H9 (cell line): ENCODE measurements at places on chromosomes 1 and 21. TPM values are rescaled to one million over a fixed set of nuclear protein-coding genes. Genes with fewer than 3 reads are reported as not detected.

Gene TNFSF4
- 0.28 and 0.29 TPM in 2 replicates for total RNA-seq

DNA sequence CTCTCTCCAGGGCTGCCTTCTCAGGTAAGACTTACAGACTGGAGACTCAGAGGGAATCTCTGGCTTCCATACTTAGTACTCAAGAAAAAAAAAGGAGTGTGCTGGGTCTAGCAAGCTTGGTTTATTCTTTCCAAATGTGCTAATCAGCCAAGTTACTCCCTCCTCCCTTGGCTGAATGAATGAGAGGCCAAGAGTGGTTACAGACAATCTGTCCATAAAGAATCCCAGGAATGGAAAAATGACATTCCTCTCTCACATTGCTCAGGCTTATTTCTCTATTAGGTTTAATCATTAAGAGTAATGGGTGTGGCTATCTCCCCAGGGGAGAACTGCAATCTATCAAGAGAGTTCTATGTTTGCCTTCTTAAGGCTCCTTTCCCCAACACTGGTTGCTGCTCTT is 547.3 kb upstream of the PLXNA2 start:
- H3K27me3 ChIP-seq = no peaks in the 10 kb centered on the region
- H3K27ac ChIP-seq = no peak overlapping the region
- no peaks in the 10 kb centered on the region for H3K36me3 ChIP-seq

GRCh38 chr21:42238185-42238934 is 19.4 kb downstream of the ABCG1 start:
- H3K4me3 ChIP-seq = no peak overlapping the region
- DNase-seq = no peak
- H3K27me3 ChIP-seq = peaks cover 8% of the 10 kb centered on the region; the same call in 1 of the 2 replicates

DNA sequence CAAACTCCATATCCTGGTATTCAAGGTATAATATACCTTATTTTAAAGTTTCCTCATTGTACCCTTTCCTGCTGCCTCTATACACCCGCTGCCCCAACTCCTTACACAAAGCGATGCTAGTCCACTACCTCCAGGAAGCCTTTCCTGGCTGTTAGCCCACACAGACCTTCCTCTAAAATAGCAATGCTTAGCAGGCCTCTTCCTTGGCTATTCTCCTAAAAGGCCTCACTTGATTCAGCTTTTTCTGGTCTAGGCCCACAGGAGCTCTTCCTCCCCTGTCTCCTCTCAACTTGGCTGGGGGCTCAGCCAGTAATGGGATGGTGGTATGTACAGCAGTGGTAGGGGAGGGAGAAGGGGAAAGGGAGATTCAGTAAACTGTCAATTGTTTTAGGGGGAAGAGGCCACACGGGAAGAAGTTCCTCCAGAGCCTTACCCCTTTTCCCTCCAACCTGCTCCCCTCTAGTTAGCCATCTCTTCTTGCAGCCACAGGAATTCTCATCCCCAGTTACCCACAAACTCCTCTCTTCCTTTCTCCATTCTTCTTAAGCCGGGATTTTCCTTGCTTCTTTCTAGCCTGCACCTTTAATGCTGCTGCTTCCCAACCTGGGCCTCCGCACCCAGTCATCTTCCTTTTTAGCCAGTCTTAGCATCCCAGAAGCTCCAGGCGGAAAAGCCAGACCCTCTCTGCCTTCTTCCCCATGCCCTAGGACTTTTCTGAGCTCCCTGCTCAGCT is 2.6 kb downstream of the LRRC41 start:
- H3K27me3 ChIP-seq = no peaks in the 10 kb centered on the region
- H3K4me3 ChIP-seq = peak overlapping the region; percentile 100
- H3K4me1 ChIP-seq = no peaks in the 10 kb centered on the region; the same call in 1 of the 2 replicates
- H3K36me3 ChIP-seq = peaks cover 32% of the 10 kb centered on the region

Gene LCE1D
- total RNA-seq = not detected in 2 replicates

Gene FOXD2
- 0.07 TPM in 1 of 2 replicates, not detected in the other for total RNA-seq

GRCh38 chr1:2983706-2984398 is 37.4 kb upstream of the ACTRT2 start:
- peaks cover 23% of the 10 kb centered on the region for H3K36me3 ChIP-seq
- no peak for DNase-seq
- H3K27me3 ChIP-seq = no peaks in the 10 kb centered on the region
- H3K27ac ChIP-seq = no peak overlapping the region
- H3K4me3 ChIP-seq = no peak overlapping the region
- H3K4me1 ChIP-seq = no peaks in the 10 kb centered on the region

Gene NBPF4
- not detected in 2 replicates for total RNA-seq

Gene PLEKHA6
- total RNA-seq = 1.6 and 2.1 TPM in 2 replicates

- no peaks in the 10 kb centered on the region for H3K4me1 ChIP-seq
- H3K4me3 ChIP-seq = peak overlapping the region; percentile 21; the same call in 1 of the 2 replicates
- no peak for DNase-seq
- H3K27ac ChIP-seq = no peak overlapping the region
Observed at GRCh38 chr1:47708019-47708535, 270.2 kb downstream of the FOXD2 start.

Gene RGS4
- not detected in 2 replicates for total RNA-seq

Gene KRTAP21-2
- total RNA-seq = not detected in 2 replicates

DNA sequence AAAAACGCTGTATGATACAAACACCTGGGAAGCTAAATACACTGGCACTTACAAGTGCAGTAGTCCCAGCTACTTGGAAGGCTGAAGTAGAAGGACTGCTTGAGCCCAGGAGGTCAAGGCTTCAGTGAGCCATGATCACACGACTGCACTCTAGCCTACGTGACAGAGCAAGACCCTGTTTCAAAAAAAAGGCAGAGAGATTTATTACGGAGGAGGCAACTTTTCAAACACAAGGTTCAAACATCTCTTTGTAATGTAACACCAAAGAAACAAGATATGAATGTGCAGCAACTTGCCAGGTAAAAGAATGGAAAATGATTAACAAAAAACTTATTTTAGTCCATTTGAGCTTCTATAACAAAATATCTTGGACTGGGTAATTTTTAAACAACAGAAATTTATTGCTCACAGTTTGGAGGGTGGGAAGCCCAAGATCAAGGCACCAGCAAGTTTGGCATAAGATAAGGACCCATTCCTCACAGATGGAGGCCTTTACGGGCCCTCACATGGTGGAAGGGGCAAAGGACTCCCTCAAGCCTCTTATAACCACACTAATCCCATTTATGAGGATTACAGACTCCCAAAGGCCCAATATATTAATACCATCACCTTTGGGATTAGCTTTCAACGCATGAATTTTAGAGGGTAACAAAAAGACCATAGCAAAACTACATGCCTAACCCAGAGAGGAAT is 73.3 kb downstream of the EVI5 start:
- DNase-seq = no peak
- H3K4me1 ChIP-seq = no peaks in the 10 kb centered on the region; the same call in 1 of the 2 replicates
- H3K27me3 ChIP-seq = no peaks in the 10 kb centered on the region
- no peaks in the 10 kb centered on the region for H3K36me3 ChIP-seq
- no peak overlapping the region for H3K27ac ChIP-seq

DNA sequence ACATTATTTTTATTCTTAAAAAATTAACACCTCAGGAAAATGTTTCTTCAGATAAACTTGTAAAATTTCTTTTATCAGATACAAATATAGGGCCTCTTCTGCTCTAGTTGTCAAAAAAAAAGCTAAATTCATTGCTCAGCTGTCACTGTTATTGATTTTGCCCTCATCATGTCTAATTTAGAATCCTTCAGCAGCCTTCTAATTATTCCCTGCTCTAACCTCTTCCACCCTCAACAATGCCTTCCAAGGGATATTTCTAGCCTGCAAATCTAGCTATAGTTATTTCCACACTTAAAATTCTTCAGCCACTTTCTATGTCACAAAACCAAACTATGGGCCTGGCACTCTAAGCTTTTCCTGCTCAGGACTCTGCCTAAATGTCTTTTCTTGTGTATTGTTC is 25.2 kb downstream of the PDE4B start:
- H3K27ac ChIP-seq = no peak overlapping the region
- H3K27me3 ChIP-seq = no peaks in the 10 kb centered on the region
- no peak overlapping the region for H3K4me3 ChIP-seq
- H3K4me1 ChIP-seq = no peaks in the 10 kb centered on the region
- no peaks in the 10 kb centered on the region for H3K36me3 ChIP-seq

DNA sequence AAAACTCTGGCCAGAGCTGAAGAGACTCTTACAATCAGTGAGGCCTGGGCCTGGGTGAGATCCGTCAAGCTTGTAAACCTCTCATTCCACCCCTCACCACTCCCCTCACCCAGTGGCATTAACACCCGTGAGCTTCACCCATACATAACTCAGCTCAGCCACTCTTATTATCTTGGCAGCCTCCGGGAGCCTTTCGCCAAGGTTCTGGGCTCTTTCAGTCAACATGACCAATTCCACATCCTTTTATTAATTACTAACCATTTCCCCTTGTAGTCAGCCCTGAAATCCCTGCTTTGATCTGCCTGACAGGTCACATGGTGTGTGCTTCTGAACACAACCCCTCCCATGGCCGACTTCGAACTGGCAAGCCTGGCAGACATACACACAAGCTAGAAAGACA is 134.8 kb downstream of the SETD4 start:
- no peak overlapping the region for H3K27ac ChIP-seq
- no peaks in the 10 kb centered on the region; the same call in 1 of the 2 replicates for H3K36me3 ChIP-seq
- H3K4me1 ChIP-seq = no peaks in the 10 kb centered on the region
- H3K27me3 ChIP-seq = no peaks in the 10 kb centered on the region
- no peak for DNase-seq
- H3K4me3 ChIP-seq = no peak overlapping the region

DNA sequence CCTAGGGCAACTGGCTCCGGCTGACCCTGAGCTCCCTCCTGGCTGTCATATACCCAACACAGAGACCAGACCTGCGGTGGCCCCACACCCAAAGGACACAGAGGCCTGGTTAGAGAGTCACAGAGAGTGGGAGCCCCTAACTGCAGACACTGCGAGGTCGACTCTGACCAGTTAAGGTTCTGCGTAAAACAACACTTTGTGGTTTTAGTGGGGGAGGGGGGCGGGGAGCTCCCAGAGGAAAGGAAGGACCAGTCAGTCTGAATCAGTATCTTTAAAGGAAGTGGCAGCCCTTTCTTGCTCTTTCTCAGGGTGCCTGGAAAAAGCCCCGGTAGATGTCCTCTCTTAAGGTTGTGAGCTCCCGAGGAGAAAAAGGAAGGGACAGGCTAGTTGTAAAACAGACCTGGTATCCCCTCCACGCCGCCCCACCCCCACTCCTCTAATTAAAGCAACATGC is 2.4 kb downstream of the SSBP3 start:
- DNase-seq = no peak
- H3K4me3 ChIP-seq = peak overlapping the region; percentile 85
- H3K4me1 ChIP-seq = peaks cover 7% of the 10 kb centered on the region; the same call in 1 of the 2 replicates
- no peak overlapping the region for H3K27ac ChIP-seq
- no peaks in the 10 kb centered on the region for H3K27me3 ChIP-seq

Gene CATSPERE
- total RNA-seq = 0.31 and 0.55 TPM in 2 replicates

Gene MARK1
- total RNA-seq = 17.5 and 17.8 TPM in 2 replicates

Gene OR2L2
- total RNA-seq = 0.11 TPM in 1 of 2 replicates, not detected in the other

DNA sequence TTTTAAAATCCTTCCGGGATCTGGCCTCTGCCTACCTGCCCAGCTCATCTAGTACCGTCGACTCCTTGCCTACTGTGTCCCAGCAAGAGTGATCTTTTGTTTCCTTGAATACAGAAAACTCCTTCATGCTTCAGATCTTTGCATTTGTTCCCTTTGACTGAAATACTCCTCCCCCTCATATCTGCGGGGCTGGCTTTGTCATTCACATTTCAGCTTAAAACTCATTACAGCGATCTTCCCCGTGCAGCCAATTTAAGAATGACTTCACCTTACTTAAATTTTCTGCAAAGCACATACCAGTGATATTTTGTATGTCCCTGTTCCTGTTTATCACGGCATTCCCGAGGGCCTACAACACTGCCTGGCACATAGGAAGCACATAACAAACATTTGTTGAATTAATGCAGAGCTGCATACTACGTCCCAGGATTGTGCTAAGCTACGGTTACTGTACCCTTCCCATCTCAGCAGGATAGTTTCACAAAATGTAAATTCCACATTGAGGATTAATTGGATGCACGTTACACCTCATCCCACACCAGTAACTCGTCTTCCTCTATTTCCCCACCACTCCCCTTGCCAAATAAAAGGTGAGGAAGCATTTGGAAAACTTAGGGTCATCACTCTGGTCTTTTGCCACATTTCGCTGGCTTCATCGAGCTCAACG is 837 bp upstream of the DESI2 start:
- no peaks in the 10 kb centered on the region for H3K27me3 ChIP-seq
- H3K4me3 ChIP-seq = peak overlapping the region; percentile 83
- no peak for DNase-seq
- H3K4me1 ChIP-seq = peaks cover 11% of the 10 kb centered on the region
- H3K27ac ChIP-seq = peak overlapping the region; percentile 93
- peaks cover 5% of the 10 kb centered on the region; the same call in 2 of the 3 replicates for H3K36me3 ChIP-seq

DNA sequence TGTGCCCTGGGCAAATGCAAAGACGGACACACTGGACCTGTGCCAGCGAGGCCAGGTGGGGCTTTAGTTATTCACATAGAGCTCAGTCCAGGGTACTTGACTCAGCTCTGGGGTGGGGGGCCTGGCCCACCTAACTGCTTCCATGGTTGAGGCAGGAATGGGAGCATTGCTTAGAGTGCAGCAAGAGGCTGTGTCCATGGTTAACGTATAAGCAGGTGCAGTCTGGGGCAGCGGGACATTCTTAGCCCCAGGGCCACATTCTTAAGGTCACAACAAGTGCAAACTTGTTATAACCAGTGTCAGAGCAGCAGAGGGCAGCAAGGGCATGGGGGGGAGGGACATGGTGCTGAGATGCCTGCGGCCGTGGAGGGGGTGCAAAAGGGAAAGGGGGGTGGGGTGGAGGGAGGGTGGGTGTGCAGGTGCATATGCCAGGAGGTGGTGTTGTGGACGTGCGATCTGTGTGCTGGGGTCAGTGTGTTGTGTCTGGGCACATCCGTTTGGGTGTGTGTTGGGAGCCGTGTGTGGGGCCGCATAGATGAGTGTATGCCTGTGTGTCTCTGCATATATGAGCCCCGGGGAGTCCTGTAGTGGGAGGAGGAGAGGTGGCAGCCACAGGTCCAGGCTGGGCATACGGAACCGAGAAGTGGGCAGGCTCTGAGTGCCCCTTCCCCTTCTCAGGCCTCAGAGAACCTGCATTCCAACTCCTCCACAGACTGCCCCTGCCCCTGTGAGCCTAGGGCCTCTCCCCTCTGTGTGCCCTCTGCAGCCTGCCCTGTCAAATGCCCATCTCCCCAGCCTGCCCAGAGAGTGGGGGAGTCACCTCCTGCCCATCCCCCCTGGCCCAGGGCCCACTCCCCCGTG is 8.4 kb downstream of the KCNJ10 start:
- H3K36me3 ChIP-seq = no peaks in the 10 kb centered on the region
- peak; percentile 60 for DNase-seq
- no peaks in the 10 kb centered on the region for H3K4me1 ChIP-seq

DNA sequence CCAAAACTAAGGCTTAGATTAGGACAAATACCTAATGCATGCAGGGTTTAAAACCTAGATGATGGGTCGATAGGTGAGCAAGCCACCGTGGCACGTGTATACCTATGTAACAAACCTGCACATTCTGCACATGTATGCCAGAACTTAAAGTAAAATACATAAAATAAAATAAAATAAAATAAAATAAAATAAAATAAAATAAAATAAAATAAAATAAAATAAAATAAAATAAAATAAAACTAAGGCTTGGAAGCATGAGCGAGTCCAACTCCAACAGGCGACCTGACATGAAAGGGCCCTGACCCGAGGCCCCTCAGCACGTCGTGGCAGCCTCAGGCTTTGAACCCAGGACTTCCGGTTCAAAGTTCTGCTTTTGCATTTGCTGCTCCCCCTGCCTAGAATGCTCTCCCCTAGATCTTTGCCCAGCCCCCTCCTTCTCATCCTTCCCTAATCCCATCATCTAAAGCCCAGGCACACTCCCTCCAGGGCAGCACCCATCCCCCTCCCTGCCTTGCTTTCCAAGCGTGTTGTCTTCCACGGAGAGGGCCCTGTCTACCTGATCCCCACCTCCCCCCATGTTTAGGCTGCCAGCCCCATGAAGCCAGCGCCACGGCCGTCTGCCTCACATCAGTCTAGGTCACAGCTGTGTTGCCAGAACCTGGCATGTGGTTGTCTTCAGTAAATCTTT is 64.3 kb downstream of the TAS1R2 start:
- H3K4me3 ChIP-seq = no peak overlapping the region; the same call in 2 of the 3 replicates
- H3K4me1 ChIP-seq = no peaks in the 10 kb centered on the region; the same call in 1 of the 2 replicates
- H3K36me3 ChIP-seq = no peaks in the 10 kb centered on the region
